ENCODE measurements at places on chromosomes 16 and 17.

- H3K36me3 ChIP-seq = peaks cover under 1% of the 10 kb centered on the region
- H3K4me3 ChIP-seq = peak overlapping the region; percentile 81
- H3K27me3 ChIP-seq = peaks cover 12% of the 10 kb centered on the region
- DNase-seq = no peak
Measured at GRCh38 chr17:8739097-8739496, 5.5 kb downstream of the CCDC42 start.

GRCh38 chr16:46427340-46428107, 193.7 kb downstream of the SHCBP1 start:
- no peaks in the 10 kb centered on the region for H3K36me3 ChIP-seq
- no peaks in the 10 kb centered on the region for H3K27me3 ChIP-seq
- H3K27ac ChIP-seq = no peak overlapping the region
- H3K4me3 ChIP-seq = no peak overlapping the region

DNA sequence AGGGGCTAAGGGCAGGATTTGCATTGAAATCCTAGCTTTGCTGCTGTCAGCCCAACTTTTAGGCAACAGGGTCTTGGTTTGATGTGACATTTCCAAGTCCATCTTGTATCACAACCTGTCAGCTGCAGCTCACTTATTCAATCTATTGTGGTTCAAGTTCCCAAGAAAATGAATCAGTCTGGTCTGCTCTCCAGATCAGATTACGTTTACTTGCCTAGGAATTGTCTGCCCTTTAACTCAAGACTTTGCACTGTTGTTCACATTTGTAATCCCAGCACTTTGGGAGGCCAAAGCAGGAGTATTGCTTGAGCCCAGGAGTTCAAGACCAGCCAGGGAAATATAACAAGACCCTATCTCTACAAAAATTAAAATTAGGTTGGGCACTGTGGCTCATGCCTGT, 10.0 kb downstream of the STX4 start:
- H3K4me3 ChIP-seq = no peak overlapping the region
- H3K27me3 ChIP-seq = no peaks in the 10 kb centered on the region
- DNase-seq = no peak
- H3K4me1 ChIP-seq = no peaks in the 10 kb centered on the region
- H3K27ac ChIP-seq = no peak overlapping the region
- peaks cover 24% of the 10 kb centered on the region for H3K36me3 ChIP-seq

GRCh38 chr17:41664587-41665565, 23.8 kb upstream of the EIF1 start:
- DNase-seq = no peak
- H3K36me3 ChIP-seq = peaks cover 14% of the 10 kb centered on the region

DNA sequence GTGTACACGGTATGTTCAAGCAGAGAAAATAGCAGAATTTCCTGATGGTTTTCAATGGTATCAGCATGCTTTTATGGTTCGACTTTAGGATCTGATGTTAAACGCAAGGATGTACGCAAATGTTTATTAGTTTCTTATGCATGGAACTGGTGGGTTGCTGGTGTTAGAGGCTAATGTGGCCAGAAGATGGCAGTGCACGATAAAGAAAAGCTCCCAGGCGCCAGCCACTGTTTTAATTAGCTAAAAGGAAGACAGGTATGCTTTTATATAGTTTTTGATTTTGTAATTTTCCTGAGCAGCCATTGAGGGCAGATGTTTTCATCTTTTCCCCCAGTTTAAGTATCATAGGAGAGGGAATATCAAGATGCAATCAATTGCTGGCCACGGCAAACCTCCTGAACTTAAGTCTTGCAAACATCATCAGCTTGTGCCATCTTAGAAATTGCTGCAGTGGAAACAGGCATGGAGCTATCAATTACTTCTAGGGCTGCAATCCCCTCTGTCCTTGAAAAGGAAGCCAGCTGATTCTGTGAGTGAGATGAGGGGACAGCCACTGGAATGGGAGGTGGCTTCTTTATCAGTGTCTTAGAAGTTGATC, 648.5 kb upstream of the RBFOX1 start:
- no peak for DNase-seq
- no peak overlapping the region for H3K4me3 ChIP-seq
- H3K27me3 ChIP-seq = no peaks in the 10 kb centered on the region
- no peaks in the 10 kb centered on the region for H3K4me1 ChIP-seq

- peaks cover 58% of the 10 kb centered on the region for H3K27me3 ChIP-seq
- no peaks in the 10 kb centered on the region for H3K4me1 ChIP-seq
- H3K36me3 ChIP-seq = no peaks in the 10 kb centered on the region
- DNase-seq = no peak
Measured at GRCh38 chr17:73879987-73880386, 235.7 kb upstream of the SDK2 start.

GRCh38 chr16:2475413-2476344, 752 bp downstream of the TBC1D24 start:
- no peak for DNase-seq
- peaks cover 15% of the 10 kb centered on the region for H3K4me1 ChIP-seq
- H3K4me3 ChIP-seq = peak overlapping the region; percentile 75
- H3K27ac ChIP-seq = no peak overlapping the region
- H3K27me3 ChIP-seq = no peaks in the 10 kb centered on the region

DNA sequence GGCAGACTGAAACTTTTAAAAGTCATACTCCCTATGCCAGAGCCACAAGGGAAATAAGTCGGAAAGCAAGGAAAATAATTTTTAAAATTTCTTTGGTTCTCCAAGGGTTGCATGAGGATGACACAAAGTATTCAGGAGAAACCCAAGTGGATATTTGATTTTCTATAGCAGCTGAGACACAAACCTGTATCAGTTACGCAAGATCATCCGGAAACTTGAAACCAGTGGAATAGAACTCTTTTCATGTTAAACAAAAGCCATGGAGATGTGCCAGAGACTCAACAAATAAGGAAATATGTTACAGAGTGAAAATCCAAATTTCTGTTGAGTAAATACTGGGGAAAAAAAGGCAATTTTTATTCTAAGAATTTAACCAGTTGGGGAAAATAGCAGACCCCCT, 294.7 kb downstream of the KIF2B start:
- H3K4me1 ChIP-seq = no peaks in the 10 kb centered on the region
- no peak for DNase-seq
- no peaks in the 10 kb centered on the region for H3K36me3 ChIP-seq

DNA sequence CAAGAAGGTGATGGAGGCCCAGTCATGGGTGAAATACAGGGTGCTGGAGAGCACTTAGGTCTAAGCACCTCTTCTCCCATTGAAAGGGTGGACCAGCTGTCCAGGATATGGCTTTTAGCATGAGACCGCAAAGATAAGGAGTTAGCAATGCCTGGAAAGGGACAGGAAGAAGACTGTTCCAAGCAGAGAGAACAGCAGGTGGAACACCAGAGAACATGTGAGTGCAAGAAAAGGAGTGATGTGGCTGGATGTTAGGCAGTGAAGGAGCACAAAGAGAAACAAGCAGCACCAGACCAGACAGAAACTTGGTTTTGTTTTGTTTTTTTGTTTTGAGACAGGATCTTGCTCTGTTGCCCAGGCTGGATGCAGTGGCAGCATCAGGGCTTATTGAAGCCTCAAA, 45.4 kb upstream of the CCL1 start:
- no peaks in the 10 kb centered on the region for H3K36me3 ChIP-seq
- no peaks in the 10 kb centered on the region for H3K4me1 ChIP-seq
- no peak overlapping the region for H3K27ac ChIP-seq
- H3K27me3 ChIP-seq = peaks cover 33% of the 10 kb centered on the region

All from effector memory CD8-positive, alpha-beta T cell (primary cell).